ENCODE measurements at places on chromosomes 3 and 15. TPM values are rescaled to one million over a fixed set of nuclear protein-coding genes. Genes with fewer than 3 reads are reported as not detected.

Gene COL8A1
- total RNA-seq = 0.14 TPM

Gene MESP2
- not detected for total RNA-seq

Gene C2CD4A
- total RNA-seq = under 0.01 TPM

Gene NAA50
- 99.0 TPM for total RNA-seq

Gene FMN1
- 0.84 TPM for total RNA-seq

Gene CNTN3
- 0.84 TPM for total RNA-seq

Gene CAMK2N2
- total RNA-seq = not detected

Gene ALPK3
- total RNA-seq = 3.1 TPM

Gene THBS1
- total RNA-seq = 36.2 TPM

DNA sequence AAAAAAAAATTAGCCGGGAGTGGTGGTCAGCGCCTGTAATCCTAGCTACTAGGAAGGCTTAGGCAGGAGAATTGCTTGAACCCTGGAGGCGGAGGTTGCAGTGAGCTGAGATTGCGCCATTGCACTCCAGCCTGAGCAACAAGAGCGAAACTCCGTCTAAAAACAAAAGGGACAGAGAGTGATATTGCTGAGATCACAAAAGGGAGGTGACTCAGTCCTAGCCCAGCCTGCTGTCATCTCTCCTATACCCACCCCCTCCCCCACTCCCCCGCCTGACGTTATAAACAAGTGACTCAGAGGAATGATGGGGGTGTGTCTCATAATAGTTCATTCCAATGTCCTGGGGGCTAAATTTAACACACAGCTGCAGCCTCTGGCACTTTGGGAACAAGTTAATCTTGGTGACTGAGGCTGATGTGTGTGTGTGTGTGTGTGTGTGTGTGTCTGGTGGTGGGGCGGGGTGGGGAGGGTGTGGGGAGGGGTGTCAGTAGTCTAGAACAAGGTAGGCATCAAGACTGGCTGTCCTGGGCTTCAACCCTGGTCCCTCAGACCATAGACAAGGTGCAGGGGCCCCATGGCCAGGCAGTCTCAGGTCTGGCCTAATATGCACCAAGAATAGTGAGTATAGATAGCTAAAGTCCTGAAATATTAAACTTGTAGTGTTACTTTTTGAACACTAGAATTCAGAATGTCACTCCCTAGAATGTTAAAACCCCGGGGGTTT, 1.3 kb upstream of the KLHL40 start:
- peaks cover 2% of the 10 kb centered on the region for H3K4me1 ChIP-seq
- H3K27ac ChIP-seq = no peak overlapping the region
- no peak for DNase-seq

DNA sequence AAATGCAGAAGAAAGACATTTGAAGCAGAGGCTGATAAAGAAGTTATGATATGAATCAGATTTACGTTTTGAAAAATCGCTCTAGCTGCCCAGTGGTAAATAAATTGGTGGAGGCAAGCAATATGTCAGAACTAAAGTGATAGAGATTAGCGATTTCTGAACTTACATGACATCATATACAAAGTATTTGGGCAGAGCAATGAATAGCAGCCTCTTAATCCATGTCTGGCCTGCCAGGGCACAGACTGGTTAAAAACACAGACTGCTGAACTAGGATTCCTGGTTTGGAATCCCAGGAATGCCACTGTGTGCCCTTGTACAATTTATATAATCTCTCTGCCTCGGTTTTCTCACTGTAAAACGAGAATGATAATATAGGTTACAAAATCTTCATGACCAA, 243.1 kb upstream of the SETMAR start:
- no peaks in the 10 kb centered on the region for H3K4me1 ChIP-seq
- H3K27me3 ChIP-seq = no peaks in the 10 kb centered on the region
- H3K4me3 ChIP-seq = no peak overlapping the region
- H3K27ac ChIP-seq = no peak overlapping the region
- no peaks in the 10 kb centered on the region for H3K36me3 ChIP-seq

GRCh38 chr3:115626006-115626409, 2.7 kb downstream of the GAP43 start:
- H3K27ac ChIP-seq = no peak overlapping the region
- peaks cover 2% of the 10 kb centered on the region for H3K4me1 ChIP-seq
- no peak overlapping the region for H3K4me3 ChIP-seq
- DNase-seq = no peak

- no peak for DNase-seq
- H3K27ac ChIP-seq = no peak overlapping the region
- H3K4me1 ChIP-seq = peaks cover 3% of the 10 kb centered on the region
- H3K27me3 ChIP-seq = no peaks in the 10 kb centered on the region
- H3K36me3 ChIP-seq = no peaks in the 10 kb centered on the region
These were observed 37.5 kb upstream of the RSL24D1 start for GRCh38 chr15:55234104-55234799.

DNA sequence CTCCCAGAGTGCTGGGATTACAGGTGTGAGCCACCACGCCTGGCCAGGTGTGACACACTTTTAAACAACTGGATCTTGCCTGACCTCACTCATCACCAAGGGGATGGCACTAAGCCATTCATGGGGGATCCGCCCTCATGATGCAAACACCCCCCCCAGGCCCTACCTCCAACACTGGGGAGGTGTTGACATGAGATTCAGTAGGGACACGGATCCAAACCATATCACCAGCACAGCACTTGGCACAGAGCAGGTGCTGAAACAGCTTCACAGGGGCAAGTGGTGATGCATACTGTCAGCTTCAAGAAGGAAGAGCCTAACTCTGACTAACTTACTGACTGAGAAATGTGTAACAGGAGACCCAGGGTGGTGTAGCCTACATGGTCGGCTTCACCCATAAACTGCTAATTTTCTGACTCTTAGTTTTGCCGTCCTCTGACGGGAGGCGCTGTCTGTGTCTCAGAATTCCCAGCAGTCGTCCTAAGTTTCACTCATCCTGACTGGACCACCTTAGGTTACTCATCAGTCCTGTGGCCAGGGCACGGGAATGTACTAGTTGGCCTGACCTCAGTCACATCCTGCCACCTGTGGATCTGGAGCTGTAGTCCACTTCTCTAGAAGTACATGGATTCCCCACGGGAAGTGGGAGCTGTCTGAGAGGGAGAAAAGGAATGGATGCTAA, 81.9 kb upstream of the PLXNA1 start:
- no peak overlapping the region for H3K27ac ChIP-seq
- H3K36me3 ChIP-seq = no peaks in the 10 kb centered on the region
- no peaks in the 10 kb centered on the region for H3K4me1 ChIP-seq
- no peak for DNase-seq

DNA sequence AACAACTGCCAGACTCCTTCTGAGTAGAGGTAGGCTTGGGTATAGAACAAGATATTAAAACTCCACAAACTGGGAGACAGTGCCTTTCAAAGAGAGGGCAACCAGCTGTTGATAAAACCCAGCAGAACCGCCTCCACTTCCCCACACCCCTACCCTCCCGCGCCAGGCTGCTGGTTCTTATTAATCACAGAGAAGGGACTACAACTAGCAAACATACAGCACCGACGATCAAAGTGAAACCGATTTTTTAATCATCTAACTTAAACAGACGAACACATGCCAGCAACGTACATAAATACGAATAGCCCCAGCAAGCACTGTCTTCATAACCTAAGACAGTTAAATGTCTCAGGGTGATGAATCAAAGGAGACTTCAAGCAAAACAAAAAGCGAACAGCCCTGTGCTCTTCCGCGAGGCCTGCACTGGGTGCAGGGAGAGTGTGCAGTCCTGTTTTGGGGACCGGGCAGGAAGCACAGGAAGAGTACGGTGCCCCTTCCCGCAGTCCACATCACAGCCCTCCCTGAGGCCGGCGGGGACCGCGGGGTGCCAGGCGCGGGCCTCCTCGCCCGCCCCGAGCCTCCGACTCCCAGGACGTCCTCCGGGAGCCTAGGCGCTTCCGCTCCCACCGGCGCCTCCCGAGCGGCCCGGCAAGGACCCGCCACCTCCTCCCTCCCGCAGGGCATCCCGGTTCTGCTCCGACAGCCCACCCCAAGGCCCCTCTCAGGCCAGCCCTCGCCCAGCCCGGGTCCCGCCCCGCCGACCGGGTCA, 75.1 kb upstream of the VGLL4 start:
- peaks cover 20% of the 10 kb centered on the region for H3K4me1 ChIP-seq
- DNase-seq = peak; percentile 35
- H3K4me3 ChIP-seq = peak overlapping the region; percentile 98
- no peaks in the 10 kb centered on the region for H3K36me3 ChIP-seq
- H3K27ac ChIP-seq = peak overlapping the region; percentile 90

GRCh38 chr3:170180079-170180907, 1.2 kb downstream of the PHC3 start:
- peak overlapping the region; percentile 98 for H3K4me3 ChIP-seq
- no peak for DNase-seq
- no peaks in the 10 kb centered on the region for H3K27me3 ChIP-seq
- peaks cover 10% of the 10 kb centered on the region for H3K4me1 ChIP-seq
- H3K27ac ChIP-seq = peak overlapping the region; percentile 96

GRCh38 chr15:63493436-63493835, 11.0 kb upstream of the USP3 start:
- no peaks in the 10 kb centered on the region for H3K27me3 ChIP-seq
- no peak overlapping the region for H3K27ac ChIP-seq
- no peak for DNase-seq
- no peak overlapping the region for H3K4me3 ChIP-seq
- H3K4me1 ChIP-seq = no peaks in the 10 kb centered on the region

DNA sequence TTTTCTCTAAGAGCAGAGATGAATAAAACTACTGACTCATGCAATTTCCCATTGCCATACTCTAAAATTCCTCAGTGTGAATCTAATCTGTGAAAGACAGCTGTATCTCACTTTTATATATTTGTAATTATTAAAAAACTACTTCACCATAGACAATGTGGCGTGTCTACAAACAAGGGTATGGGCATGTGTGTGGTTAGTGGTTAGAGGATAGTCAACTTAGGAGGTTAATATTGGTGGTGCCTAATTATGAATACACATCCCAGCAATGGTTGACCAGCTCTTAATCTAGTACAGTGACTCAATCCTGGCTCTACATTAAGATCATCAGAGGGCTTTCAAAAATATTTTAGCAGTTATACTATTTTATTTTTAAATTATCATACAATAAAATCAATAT, 94.5 kb downstream of the GOLIM4 start:
- H3K4me3 ChIP-seq = no peak overlapping the region
- H3K36me3 ChIP-seq = no peaks in the 10 kb centered on the region
- no peaks in the 10 kb centered on the region for H3K27me3 ChIP-seq
- H3K27ac ChIP-seq = no peak overlapping the region
- DNase-seq = no peak

- no peaks in the 10 kb centered on the region for H3K27me3 ChIP-seq
- H3K27ac ChIP-seq = no peak overlapping the region
- H3K36me3 ChIP-seq = no peaks in the 10 kb centered on the region
- DNase-seq = no peak
- H3K4me3 ChIP-seq = no peak overlapping the region
- H3K4me1 ChIP-seq = no peaks in the 10 kb centered on the region
These were observed 25.0 kb upstream of the LOXL1 start for GRCh38 chr15:73901126-73901810.
